ENCODE measurements at places on chromosomes 16 and 17.

GRCh38 chr16:87603684-87604633 lies 1.7 kb downstream of the JPH3 start:
- DNase-seq = no peak

- DNase-seq = no peak
Measured at GRCh38 chr17:77856551-77857305, 101.8 kb upstream of the TNRC6C start.

GRCh38 chr17:2064147-2064489 lies 9.2 kb downstream of the HIC1 start:
- no peak for DNase-seq

- no peak for DNase-seq
Measured at GRCh38 chr17:61402073-61402541, 2.5 kb downstream of the TBX2 start.

- DNase-seq = no peak
Measured at GRCh38 chr16:82337355-82337754, 167.3 kb upstream of the MPHOSPH6 start.

GRCh38 chr17:27341041-27341471 lies 47.1 kb downstream of the WSB1 start:
- no peak for DNase-seq

- no peak for DNase-seq
Measured at GRCh38 chr16:85594273-85594977, 18.7 kb upstream of the GSE1 start.

- DNase-seq = no peak
Measured at GRCh38 chr16:17836868-17837602, 366.3 kb upstream of the XYLT1 start.

DNA sequence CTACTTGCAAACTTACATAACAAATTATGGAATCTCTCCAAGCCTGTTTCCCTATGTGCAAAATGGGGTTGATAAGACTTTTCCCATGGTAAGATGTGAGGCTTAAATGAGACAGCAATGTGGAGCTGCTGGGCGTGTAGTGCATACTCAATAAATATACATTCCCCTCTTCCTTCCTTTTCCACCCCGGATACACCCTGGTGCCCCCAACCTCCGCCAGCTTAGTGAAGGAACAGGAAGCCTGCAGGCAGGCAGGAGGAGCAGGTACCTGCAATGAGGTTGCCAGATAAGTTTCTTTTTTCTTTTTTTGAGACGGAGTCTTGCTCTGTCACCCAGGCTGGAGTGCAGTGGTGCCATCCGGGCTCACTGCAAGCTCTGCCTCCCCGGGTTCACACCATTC lies 14.9 kb downstream of the C17orf50 start:
- no peak for DNase-seq

GRCh38 chr16:11181899-11182279 lies 74.1 kb downstream of the SOCS1 start:
- no peak for DNase-seq

DNA sequence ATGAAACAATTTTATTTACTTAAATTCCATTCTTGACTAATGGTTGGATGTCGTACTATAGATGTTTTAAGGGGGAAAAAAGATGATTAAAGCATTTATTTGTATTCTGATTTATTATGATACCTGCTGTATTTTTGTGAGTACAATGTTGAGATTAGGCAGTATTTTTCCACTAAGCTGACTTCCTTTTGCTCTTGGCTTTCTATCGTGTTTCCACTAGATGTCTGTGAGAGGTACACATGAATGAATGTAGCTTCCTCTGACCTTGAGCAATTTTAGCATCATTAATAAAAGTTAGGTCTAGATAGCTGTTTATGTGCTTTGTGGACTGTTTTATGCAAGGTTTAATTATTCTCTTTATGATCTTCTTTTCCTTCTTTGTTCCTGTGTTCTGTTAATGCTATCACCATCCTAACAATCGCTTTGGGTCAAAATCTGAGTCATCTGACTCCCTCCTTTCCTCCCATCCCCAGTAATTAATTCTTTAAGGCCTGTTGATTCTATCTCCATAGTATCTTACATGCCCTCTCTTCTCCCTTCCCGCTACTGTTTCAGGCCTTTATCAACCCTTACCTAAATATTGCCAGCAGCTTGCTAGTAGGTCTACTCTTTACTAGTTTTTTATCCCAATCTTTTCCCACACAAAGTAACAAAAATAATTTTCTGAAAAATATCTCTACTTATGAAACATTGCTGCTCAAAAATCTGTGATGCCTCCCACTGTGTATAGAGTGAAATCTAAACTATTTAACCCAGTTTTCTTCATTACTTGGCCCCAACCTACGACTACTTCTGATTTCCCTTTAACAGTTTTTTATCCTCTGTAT lies 76.0 kb downstream of the VMP1 start:
- DNase-seq = no peak

GRCh38 chr16:69611103-69611640 lies 45.4 kb downstream of the NFAT5 start:
- no peak for DNase-seq

GRCh38 chr17:17712268-17712924 lies 31.1 kb downstream of the RAI1 start:
- no peak for DNase-seq

DNA sequence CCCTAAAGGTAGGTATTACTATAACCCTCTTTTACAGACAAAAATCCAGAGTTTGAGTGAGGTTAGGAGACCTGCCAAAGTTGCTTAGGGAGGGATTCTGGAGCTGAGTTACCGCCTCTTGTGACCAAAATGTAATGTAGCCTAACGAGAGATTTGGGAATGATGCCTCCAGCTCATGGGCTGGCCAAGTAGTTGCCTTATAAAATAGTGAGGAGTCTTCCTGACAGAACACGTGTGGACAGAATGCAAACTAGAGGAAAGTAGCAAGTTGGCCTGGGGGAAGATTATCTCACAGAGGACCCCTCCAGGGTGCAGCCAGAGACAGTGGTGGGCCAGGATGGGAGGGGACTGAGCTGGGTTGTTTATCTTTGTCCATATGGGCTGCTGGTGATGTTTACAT lies 543.7 kb upstream of the CDH11 start:
- no peak for DNase-seq

- DNase-seq = no peak
Measured at GRCh38 chr17:47184681-47185080, 4.4 kb downstream of the CDC27 start.

- no peak for DNase-seq
Measured at GRCh38 chr17:61470530-61471136, 18.4 kb downstream of the TBX4 start.

DNA sequence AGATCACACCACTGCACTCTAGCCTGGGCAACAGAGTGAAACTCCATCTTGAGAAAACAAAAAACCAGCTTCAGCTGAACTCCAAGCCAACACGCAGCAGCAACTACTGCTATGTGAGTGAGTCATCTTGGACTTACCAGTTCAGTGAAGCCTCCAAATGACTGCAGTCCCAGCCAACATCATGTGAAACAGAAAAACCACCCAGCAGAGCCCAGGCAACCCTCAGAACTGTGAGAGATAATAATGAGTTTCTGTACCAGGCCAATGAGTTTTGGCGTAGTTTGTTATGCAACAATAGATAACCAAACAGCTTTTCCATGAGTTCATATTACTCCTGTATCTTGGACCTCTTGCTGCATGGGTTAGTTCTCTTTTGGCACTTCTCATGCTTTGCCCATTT lies 23.3 kb downstream of the PHF12 start:
- DNase-seq = no peak

GRCh38 chr17:32877164-32877764 lies 340 bp upstream of the MYO1D start:
- peak; percentile 93 for DNase-seq

DNA sequence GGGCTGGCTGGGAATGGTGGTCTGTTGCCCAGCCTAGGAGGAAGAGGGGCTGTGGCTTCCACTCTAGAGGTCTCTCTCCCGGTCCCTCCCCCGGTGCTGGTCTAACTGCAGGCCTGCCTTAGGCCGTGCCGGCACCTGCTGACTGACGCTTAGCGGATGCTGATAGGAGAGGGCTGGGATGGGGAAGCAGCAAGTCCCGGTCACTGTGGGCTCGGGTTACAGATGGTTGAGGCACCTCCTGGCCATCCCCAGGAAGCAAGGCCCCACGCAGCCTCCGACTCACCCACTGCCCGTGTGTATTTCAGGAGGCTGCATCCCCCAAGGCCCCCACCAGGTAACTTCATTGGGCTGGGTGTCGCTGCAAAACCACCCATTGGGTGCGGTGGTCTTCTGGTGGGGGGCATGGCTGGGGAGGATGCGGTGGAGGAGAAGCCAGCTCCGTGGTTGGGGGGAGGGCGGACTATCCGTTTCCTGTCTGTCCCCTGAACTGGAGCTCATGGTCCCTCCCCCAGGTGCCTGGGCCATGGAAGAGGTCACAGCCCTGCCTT lies 278.9 kb downstream of the SEC14L1 start:
- DNase-seq = no peak

Measured in mucosa of gallbladder (tissue), 1 donor.